Cerebellar nuclear complex (tissue), 1 donor: ENCODE measurements at places on chromosomes 1 and 21.
A peak's percentile ranks its signal among the peaks of the same experiment; 100 is the strongest.

- peak; percentile 52 for DNase-seq
These were observed at the start of gene NMNAT2 for GRCh38 chr1:183417772-183418491. NMNAT2 (minus strand) TSS chr1:183418380; CDS start chr1:183418267, 113 bp downstream.

- DNase-seq = no peak
These were observed 8.0 kb downstream of the RUNX3 start for GRCh38 chr1:24921938-24922662.

- no peak for DNase-seq
These were observed 34.1 kb upstream of the SCCPDH start for GRCh38 chr1:246690100-246690499.

- no peak for DNase-seq
These were observed 10.7 kb upstream of the GRHL3 start for GRCh38 chr1:24308365-24309015.

- DNase-seq = no peak
These were observed 162.5 kb upstream of the B3GALT2 start for GRCh38 chr1:193348769-193349535.

DNA sequence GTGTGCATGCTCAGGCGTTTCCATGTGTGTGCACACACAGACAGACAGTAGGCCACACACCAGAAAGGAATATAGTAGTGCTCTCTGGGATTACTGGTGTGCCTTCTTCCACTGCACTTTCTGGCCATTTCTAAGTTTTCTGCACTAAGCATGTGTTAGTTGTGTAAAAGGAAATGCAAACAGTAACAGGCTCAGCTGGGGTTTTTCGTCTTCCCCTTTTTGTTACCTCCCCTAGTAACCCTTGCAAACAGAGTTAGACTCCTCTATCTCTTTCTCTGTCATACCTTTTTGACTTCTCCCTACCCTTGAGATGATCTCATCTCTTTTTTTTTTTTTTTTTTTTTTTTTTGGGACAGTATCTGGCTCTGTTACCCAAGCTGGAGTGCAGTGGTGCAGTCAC, 196.3 kb downstream of the SDCCAG8 start:
- DNase-seq = no peak

DNA sequence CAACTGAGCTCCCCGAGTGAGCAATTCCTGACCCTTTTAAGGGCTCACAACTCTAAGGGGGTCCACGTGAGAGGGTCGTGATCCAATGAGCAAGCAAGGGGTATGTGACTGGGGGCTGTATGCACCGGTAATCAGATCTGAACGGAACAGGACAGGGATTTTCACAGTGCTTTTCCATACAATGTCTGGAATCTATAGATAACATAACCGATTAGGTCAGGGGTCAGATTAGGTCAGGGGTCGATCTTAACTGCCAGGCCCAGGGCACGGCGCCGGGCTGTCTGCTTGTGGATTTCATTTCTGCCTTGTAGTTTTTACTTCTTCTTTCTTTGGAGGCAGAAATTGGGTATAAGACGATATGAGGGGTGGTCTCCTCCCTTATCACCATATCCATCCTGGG, 30.7 kb upstream of the OPRD1 start:
- no peak for DNase-seq

- DNase-seq = no peak
These were observed 225.1 kb downstream of the PLA2G4A start for GRCh38 chr1:187053876-187054275.

GRCh38 chr21:37944496-37944895, 28.2 kb upstream of the KCNJ6 start:
- no peak for DNase-seq

DNA sequence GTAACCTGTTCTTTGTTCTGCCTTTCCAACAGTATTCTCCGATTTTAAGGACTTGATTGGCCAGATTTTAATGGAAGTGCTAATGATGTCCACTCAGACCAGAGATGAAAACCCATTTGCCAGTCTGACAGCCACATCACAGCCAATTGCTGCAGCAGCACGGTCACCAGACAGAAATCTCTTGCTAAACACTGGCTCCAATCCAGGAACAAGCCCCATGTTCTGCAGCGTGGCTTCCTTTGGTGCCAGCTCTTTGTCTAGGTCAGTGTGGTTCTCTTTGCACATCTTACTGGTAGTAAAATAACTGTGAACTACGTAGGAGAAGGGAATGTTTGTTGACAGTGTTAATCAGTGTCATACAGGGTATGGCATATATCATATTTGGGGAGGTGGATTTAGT, 72.7 kb downstream of the UBE4B start:
- no peak for DNase-seq

- DNase-seq = no peak
These were observed 89.2 kb downstream of the JAK1 start for GRCh38 chr1:64877151-64877550.

GRCh38 chr1:178940068-178940765, 69.3 kb upstream of the ANGPTL1 start:
- DNase-seq = no peak

DNA sequence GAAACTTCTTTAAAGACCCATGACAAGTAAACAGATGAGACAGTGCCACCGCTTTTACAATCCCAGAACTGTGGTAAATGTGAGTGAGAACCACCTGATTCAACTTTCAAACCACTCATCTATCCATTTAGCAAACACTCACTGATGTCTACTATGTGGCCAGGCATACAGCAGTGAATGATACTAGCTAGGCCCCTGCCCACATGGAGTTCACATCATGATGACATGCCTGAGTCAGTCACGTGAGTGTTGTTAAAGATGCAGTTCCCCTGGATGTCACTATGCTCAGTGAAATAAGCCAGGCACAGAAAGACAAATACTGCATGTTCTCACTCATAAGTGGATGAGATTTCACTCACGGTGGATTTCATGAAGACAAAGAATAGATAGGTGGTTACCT, 28.4 kb downstream of the STX6 start:
- no peak for DNase-seq

- no peak for DNase-seq
These were observed 23.6 kb downstream of the IFFO2 start for GRCh38 chr1:18932879-18933278.

DNA sequence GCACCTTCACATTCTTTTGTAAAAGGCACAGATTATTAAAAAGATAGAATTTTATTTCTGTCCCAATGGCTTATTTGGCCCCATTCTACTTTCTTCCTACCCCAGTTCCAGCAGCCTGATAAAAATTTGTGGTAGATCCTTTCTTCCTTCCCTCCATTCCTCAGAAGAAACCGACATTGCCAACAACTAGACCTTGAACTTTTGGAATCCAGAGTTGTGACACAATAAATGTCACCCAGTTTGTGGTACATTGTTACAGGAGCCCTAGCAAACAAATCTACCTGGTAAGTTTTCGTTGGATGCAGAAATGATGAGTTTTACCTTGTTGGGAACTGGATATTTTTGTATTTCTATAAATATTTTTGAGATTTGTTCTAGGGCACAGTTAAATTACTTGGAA, 141.6 kb upstream of the IVNS1ABP start:
- no peak for DNase-seq

DNA sequence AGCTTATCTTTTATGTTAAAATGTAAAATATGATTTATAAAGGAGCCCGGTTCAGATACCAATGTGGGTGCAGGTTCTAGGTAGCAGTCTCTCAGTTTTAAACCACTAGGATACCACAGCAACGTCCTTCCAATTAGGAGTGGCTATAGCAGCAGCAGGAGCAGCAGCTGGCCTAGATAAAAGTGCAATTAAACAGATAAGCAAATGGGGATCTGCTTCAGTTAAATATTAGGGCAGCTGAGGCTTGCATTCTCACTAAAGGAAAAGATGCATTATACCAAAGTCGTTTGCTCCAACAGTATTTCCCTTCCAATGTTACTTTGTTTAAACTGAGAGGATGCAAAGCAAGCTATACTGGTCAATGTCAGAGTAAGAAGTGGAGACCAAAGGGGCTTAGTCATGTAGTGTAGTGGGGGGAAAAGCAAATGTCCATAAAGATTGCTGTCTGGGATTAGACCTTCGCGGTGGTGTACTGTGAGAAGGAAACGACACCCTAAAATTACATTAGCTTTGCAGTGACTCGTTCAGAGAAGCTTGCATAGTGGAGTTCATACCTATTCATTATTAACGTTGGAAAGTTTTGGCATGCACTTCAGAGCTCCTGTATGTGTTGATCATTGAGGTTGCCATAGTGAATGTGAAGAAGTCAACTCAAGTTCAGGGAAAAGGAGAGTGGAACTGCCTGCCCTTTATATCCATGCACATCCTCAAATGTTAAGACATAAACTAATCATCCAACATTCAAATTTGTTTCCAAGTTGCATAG, 272.2 kb downstream of the VAV3 start:
- DNase-seq = no peak

GRCh38 chr21:18157406-18157805, 87.2 kb upstream of the CHODL start:
- no peak for DNase-seq

DNA sequence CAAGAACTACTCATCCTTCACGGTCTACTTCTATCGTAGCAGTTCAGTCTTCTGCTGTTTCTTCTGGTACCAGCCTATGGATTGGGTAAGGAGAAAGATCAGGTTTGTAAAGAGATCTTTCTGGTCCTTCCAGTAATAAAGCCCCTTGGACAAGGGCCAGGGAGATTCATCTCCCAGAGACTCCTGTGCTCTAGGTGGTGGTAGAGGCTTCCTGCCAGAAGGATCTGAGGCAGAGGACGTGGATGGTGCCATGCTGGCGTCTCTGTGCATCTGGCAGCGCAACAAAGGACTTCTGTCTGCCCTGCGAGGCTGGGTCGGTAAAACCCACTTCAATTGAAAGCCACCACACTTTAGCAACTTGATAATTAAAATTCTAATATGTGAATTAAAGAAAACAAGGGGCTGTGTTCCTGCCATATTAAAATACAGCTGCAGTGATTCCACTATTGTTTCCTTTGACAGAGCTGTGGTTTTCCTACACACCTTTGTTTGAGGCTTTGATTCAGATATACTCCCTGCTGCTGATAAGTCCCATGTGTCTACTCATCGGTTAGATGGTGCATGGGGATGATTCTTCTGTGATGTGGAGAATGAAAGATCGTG, 73.6 kb downstream of the ROR1 start:
- no peak for DNase-seq

- no peak for DNase-seq
These were observed 22.8 kb downstream of the LDLRAP1 start for GRCh38 chr1:25566176-25566729.

DNA sequence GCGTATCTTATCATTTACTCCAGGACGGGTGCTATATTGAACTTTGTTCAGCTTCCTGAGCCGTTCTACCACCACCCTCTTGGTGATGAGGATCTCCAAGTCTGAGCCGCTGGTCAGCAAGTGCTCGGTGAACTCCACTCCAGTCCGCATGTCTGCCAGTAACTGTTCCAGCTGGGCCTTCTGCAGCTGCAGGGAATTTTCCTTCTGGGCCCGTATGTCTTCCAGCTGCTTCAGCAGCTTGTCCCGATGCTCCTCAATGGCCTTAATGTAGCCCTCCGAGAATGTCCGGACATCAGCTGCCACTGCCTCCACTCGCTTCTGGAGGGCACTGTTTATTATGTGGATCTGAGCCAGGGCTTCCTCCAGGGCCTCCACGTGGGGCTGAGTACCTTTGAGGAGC, 3.4 kb downstream of the TRIM45 start:
- DNase-seq = no peak

- no peak for DNase-seq
These were observed 80.9 kb downstream of the SLC66A1 start for GRCh38 chr1:19393046-19393445.

DNA sequence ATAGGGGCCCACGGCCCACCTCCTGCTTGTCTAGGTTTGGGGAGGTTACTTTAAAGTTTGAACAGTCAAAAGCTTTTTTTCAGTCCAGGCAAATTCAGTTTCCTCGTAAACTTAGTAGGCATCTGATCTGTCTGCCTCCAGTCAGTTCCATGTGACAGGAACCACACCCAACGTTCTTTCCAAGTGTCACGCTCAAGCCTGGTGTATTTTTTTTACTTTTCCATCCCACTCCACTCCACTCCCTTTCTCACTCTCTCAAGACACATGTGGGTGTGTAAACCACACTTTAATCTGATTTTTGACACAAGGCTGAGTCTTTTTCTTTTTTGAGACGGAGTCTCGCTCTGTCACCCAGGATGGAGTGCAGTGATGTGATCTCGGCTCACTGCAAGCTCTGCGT, 60.3 kb upstream of the GPR153 start:
- DNase-seq = no peak

GRCh38 chr1:90716552-90717355, at the start of gene BARHL2:
BARHL2 (minus strand) TSS chr1:90717302; CDS start chr1:90717195, 107 bp downstream.
- DNase-seq = no peak

DNA sequence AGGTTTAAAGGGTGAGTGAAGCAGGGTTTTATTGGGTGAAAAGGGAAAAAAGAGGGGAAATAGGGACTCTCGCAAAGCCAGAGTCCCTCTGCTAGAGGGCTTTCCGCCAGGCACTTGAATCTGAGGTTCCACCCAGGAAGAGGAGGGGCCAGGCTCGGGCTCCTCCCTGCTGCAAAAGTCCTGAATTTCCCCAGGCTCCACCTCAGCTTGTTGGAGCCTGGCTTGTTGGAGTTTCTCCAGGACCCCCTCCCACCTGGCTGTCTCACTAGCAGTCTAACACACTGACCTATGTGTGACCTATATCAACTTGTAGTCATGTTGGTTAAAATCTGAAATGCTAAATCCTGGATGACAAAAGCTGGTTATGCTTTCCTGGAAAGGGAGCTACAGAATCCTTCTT, 25.5 kb downstream of the GBP2 start:
- DNase-seq = no peak

DNA sequence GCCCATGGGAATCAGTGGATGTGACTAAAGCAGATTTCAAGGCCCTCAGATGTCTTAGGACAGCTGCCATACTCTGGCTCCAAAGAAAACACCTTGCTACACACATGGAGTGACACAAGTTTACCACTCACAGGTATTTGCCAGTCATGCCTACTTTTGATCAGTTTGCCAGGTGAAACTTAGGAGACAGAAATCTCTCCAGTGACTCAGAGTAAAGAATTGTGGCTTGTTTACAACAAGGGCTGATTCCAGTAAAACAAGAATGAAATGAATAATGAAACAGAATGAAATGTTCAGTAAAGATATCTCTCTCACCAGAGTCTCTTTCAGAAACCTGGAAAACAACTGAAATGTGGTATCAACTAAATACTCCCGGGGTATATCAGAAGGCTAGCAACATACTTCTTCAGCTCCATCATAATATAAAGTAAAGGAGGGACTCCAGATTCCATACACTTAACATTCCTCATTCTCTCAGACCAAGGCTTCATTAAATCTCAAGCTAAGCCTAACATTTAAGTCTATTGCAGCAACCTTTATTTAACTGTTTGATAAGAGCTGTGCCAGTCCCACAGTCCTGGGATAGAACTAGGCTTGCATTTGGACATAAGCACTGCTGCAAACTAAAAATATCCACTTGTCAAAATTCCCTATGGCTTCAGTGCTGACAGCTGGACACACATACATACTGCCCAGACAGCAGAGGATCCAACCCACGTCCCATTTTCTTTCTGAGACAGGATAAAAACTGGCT, 143.3 kb downstream of the SIPA1L2 start:
- DNase-seq = no peak

DNA sequence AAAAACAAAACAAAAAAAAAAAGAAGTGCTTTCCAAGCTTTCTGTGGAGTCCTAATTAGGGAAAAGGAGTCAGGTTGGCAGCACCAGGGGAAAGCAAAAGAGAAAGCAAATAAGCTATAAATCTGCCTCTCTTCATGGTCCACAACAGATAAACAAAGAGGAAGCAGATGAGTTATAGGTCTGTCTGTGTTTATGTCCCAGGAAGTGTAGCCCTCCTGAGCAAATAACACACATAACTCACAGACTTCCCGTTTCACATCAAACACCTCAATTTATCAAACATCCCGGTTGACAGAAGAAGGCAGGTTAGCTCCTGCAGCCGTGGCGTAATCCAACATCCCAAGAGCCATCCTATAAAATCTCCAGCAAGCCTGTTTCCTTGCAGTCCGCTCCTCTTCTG, 5.6 kb upstream of the SLC2A5 start:
- DNase-seq = no peak

GRCh38 chr21:35606578-35606977, 453.7 kb downstream of the SETD4 start:
- no peak for DNase-seq
